ENCODE measurements at places on chromosomes 2 and 18. TPM values are rescaled to one million over a fixed set of nuclear protein-coding genes. Genes with fewer than 3 reads are reported as not detected.

Gene KLHL41
- polyA plus RNA-seq, result 0.17 TPM

Gene KCNG2
- not detected for polyA plus RNA-seq

Gene PAX8
- polyA plus RNA-seq, result 1.1 TPM

Gene SNRPD1
- 37.9 TPM for polyA plus RNA-seq

Measured in BJ (cell line).